Upper lobe of right lung (tissue), 1 donor: ENCODE measurements at places on chromosomes 11 and 22. TPM values are rescaled to one million over a fixed set of nuclear protein-coding genes. Genes with fewer than 3 reads are reported as not detected.

DNA sequence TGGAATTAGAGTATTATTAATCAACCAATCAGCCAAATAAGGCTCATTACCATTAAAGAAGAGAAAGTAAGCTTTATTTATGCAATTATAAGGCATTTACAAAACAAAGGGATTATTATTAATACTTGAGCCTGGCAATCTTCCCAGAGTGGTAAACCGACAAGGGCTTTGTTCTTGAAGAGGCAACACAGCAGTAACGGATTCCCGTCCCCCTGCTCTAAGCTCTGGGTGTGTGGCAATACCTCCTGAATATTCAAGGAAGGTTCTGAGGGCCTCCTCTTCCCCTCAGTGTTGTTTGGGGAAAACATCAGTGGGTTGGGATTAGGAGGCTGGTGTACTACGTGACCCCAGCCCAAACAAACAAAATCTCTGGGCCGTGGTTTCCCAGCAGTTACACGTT lies 176.5 kb downstream of the TENM4 start:
- no peaks in the 10 kb centered on the region for H3K36me3 ChIP-seq
- no peak overlapping the region for H3K27ac ChIP-seq
- DNase-seq, result no peak
- no peaks in the 10 kb centered on the region for H3K27me3 ChIP-seq
- no peaks in the 10 kb centered on the region for H3K4me1 ChIP-seq

- no peak overlapping the region for H3K27ac ChIP-seq
- H3K36me3 ChIP-seq, result no peaks in the 10 kb centered on the region
- peaks cover 20% of the 10 kb centered on the region for H3K4me1 ChIP-seq
- DNase-seq, result no peak
- H3K4me3 ChIP-seq, result no peak overlapping the region
These were observed 83.8 kb downstream of the ME3 start for GRCh38 chr11:86588566-86589090.

- H3K4me1 ChIP-seq, result no peaks in the 10 kb centered on the region
- no peaks in the 10 kb centered on the region for H3K36me3 ChIP-seq
- DNase-seq, result no peak
- no peak overlapping the region for H3K27ac ChIP-seq
- no peak overlapping the region for H3K4me3 ChIP-seq
These were observed 14.6 kb downstream of the BBOX1 start for GRCh38 chr11:27055065-27055682.

DNA sequence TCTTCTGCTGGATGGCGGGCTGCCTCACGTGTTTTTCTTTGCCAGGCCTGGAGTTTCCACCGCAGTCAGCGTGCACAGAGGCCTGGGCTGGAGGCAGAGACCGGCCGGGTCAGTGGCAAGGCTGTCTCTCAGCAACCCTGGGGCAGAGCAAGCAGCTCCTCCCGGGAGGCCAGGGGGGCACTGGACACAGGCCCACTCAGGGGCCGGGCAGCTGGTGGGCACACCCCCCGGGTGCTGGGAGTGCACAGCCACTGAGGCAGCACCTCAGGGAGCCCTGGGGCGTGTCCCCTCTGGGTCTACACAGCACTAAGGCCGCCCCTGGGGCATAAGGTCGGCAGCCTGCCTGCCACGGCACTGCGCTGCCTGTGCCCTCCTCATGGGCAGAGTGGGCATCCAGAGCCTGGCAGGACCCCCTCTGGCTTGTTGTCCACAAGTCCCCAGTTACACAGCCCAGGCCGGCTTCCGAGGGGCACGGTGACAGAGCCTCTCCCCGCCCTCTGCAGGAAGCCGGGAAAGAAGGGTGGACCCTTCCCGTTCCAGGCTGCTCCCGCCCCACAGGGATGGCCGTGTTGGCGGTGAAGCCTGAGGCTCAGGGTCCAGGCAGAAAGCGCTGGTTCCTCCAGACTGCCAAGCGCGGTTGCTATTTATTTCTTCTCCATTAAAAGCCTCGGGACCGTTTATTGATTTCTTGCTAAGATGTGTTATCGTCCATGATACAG lies 18.5 kb upstream of the TH start:
- peaks cover 6% of the 10 kb centered on the region for H3K4me1 ChIP-seq
- H3K27me3 ChIP-seq, result peaks cover 15% of the 10 kb centered on the region
- no peak for DNase-seq
- no peak overlapping the region for H3K27ac ChIP-seq
- H3K36me3 ChIP-seq, result no peaks in the 10 kb centered on the region
- H3K4me3 ChIP-seq, result no peak overlapping the region

DNA sequence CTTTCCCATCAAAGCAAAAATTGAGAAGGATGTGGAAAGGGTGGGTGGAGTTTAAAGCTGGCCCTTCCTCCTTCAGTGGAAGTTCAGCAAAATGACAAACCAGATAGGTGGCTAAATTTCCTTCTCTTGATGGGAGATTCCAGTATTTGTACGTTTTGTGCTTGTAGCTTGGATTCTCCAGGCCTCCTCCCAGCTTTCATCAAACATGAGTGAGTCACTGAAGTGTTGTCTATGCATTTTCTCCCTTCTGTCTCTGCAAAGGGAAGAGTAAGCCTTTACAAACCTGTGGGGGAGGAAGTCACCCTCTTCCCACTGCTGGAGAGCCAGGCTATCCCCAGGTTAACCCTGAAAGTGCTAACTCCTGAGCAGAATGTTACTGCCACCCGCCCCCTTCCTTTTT lies 6.4 kb downstream of the MARK2 start:
- H3K4me3 ChIP-seq, result no peak overlapping the region
- no peak for DNase-seq
- peaks cover 29% of the 10 kb centered on the region for H3K36me3 ChIP-seq
- H3K4me1 ChIP-seq, result peaks cover 58% of the 10 kb centered on the region
- no peak overlapping the region for H3K27ac ChIP-seq

GRCh38 chr11:69440876-69441275 lies 40.6 kb upstream of the LINC01488 start:
- H3K4me3 ChIP-seq, result no peak overlapping the region
- peaks cover 41% of the 10 kb centered on the region for H3K4me1 ChIP-seq
- DNase-seq, result no peak
- no peak overlapping the region for H3K27ac ChIP-seq
- no peaks in the 10 kb centered on the region for H3K36me3 ChIP-seq

GRCh38 chr22:29994027-29994715 lies 86.1 kb upstream of the HORMAD2 start:
- peaks cover 46% of the 10 kb centered on the region for H3K36me3 ChIP-seq
- no peak for DNase-seq
- H3K27me3 ChIP-seq, result no peaks in the 10 kb centered on the region
- H3K4me1 ChIP-seq, result peaks cover 10% of the 10 kb centered on the region
- H3K27ac ChIP-seq, result no peak overlapping the region

DNA sequence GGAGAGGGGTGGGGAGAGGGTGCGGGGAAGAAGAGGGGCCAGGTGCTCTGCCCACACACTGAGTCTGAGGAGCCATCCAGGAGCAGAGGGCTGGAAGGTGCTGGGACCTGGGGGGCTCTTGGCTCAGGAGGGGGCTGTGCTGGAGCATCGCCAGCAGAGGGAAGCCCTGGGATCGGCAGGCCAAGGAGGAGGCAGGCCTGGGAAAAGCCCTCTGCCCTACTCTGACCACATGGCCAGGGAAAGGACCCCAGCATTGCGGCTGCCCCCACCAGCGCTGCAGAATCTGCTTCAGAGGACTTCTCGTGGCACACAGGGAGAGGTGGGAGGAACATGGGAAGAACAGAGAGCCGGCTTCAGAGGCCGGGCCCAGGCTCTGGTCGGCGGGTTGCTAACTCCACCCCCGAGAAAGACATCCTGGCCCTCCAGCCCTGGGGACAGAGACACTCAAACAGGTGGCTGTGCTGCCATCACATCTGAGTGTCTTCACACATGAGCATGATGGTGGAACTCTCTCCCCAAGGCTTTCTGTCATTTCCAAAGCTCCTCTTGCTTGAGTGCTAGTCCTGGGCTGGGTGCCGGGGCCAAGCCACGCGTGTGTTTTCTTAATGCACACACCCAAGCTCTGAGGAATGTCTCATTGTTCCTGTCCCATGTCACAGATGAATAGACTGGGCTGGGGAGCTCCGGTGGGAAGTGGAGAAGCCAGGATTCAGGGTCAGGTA lies 1378.0 kb downstream of the BRD1 start:
- no peaks in the 10 kb centered on the region for H3K36me3 ChIP-seq
- peaks cover 7% of the 10 kb centered on the region for H3K27me3 ChIP-seq
- H3K4me3 ChIP-seq, result no peak overlapping the region

DNA sequence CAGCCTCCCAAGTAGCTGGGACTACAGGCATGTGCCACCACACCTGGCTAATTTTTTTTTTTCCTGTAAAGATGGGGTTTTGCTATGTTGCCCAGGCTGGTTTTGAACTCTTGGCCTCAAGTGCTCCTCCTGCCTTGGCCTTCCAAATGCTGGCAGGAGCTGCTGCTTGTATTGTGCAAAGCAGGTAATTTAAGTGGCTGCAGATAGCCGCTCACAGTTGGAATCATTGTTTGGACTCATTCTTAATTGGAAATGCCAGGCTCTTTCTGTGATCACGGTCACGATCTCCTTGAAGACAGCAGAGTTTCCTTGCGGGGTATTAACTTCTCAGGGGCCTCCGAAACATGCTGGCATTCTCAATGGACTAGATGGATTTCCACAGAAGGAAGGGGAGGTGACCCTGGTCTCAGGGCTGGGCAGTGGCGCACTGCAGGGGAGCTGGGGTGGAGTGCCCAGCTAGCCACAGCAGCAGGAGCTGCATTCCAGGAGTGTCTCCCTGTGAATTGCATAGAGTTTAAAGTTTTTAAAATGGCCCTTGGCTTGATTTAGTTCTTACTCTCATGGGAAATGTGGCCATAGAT lies 136.1 kb downstream of the MORC2 start:
- H3K36me3 ChIP-seq, result no peaks in the 10 kb centered on the region
- no peaks in the 10 kb centered on the region for H3K4me1 ChIP-seq
- H3K4me3 ChIP-seq, result no peak overlapping the region
- no peaks in the 10 kb centered on the region for H3K27me3 ChIP-seq
- H3K27ac ChIP-seq, result no peak overlapping the region
- no peak for DNase-seq

- no peaks in the 10 kb centered on the region for H3K36me3 ChIP-seq
- no peaks in the 10 kb centered on the region for H3K4me1 ChIP-seq
- no peak for DNase-seq
- no peak overlapping the region for H3K4me3 ChIP-seq
These were observed 295.9 kb upstream of the NCAM1 start for GRCh38 chr11:112665291-112665690.

DNA sequence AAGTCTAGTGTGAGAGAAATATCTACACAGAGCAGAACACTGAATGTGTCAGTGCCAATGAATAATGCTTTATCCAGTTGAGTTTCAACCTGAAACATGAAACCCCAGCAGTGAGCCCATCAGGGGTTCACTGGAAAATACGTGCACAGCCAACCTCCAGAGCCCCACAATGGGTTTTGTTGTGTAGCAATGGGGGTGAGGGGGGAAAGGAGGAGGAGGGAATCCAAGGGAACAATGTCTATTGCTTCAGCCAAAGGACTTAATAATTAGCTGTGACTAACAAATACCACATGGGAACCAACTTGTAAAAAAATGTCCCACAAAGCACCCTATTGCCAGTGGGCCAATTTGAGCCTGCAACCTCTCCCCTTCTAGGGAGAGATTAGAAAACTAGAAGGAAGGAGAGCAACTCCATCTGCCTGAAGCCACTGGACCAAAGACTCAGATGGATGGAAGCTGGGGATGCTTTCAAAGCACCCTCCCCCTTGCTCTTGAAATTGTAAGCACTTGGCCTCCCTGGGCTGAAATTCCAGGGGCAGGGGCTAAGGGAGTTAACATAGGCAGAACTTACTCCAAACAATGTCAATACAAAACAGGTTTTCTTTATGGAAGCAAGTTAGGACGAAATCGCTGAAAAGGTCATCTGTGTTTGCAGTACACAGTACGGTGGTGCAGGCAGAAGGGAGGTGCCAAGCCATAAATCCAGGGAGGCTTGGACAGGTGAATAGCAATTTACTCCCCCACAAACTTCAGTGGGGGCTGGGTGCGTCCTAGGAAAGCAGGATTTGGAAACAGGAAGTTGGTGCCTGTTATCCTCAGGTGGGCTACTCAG lies 99.8 kb downstream of the ARL14EP start:
- no peaks in the 10 kb centered on the region for H3K27me3 ChIP-seq
- no peak for DNase-seq
- no peak overlapping the region for H3K27ac ChIP-seq
- no peak overlapping the region for H3K4me3 ChIP-seq

DNA sequence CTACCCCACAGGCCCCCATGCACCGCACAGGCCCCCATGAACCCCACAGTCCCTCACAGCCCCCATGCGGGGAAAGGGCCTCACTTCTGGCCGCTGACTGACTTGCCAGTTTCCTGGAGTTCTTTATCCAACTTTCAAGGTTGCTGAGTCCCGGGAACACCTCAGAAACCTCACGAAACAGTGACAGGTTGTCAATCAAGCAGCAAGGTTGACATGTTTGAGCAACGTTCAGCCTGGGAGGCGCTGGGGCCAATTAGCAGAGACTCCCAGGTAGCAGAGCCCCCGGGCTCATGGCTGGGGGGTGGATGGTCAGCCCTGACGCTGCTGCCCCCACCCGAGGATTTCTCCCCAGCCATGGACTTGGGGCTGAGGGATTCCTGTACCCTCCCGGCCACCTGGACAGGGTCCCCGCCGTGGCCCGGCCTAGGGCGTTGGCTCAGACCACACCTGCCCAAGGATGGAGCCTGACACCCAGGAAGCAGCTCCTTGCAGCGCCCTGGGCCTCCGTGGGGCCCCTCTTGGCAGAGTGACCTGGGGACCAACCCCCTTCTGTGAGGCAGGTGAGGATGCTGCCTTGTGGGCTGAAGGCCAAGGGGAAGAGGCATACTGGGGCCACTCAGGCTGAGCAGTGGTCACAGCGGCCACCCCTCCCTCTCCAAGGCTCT lies 33.8 kb upstream of the CCDC188 start:
- H3K4me1 ChIP-seq, result no peaks in the 10 kb centered on the region
- no peak for DNase-seq
- H3K4me3 ChIP-seq, result no peak overlapping the region
- H3K27me3 ChIP-seq, result no peaks in the 10 kb centered on the region

DNA sequence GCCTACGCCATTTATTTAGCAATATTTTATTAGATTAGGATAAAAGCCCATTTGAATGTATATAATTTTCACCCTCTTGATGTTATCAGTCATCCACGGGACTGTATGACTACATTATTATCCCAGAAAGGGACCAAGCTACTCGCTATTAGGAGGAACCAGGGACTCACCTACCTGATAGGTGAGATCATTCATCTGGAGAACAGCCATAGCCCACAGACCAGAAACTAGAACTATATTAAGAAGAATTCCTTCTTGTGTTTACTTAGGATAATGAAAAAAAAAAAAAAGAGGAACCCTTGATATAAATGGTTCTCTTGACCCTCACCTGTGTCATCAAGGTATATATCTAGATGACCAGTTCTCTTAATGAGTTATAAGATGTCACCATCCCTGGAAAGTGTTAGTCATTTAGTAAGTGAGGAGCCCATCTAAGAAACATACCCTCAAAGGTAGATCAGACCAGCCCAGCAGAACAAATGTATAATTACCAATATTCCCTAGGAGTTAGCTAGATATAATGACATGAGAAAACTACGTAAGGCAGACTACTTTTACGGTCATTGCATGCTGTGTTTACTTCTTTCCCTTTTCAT lies 8.0 kb downstream of the SIK3 start:
- no peaks in the 10 kb centered on the region for H3K36me3 ChIP-seq
- no peaks in the 10 kb centered on the region for H3K27me3 ChIP-seq
- H3K4me1 ChIP-seq, result peaks cover 8% of the 10 kb centered on the region
- no peak for DNase-seq
- H3K4me3 ChIP-seq, result no peak overlapping the region
- no peak overlapping the region for H3K27ac ChIP-seq

The CATSPER1 gene
- 3.4 TPM for total RNA-seq

The TSSK2 gene
- not detected for total RNA-seq

The ARHGEF17 gene
- 74.5 TPM for total RNA-seq

The OR8D1 gene
- not detected for total RNA-seq

The MUC5AC gene
- not detected for total RNA-seq
